IMR-90 (cell line): ENCODE measurements at places on chromosomes 7 and 10. TPM values are rescaled to one million over a fixed set of nuclear protein-coding genes. Genes with fewer than 3 reads are reported as not detected.

C10orf53 gene
- not detected in 2 replicates for total RNA-seq

MRLN gene
- not detected in 2 replicates for total RNA-seq

ST7 gene
- total RNA-seq = 25.3 and 26.0 TPM in 2 replicates

AGMO gene
- not detected in 2 replicates for total RNA-seq

GNGT1 gene
- total RNA-seq = not detected in 2 replicates

NPSR1 gene
- total RNA-seq = not detected in 2 replicates

STEAP4 gene
- total RNA-seq = not detected in 2 replicates

DCLRE1A gene
- 6.3 and 7.8 TPM in 2 replicates for total RNA-seq

GRM3 gene
- not detected in 2 replicates for total RNA-seq

SLC29A3 gene
- 0.72 and 0.83 TPM in 2 replicates for total RNA-seq

C10orf62 gene
- not detected in 2 replicates for total RNA-seq

GRCh38 chr10:34609287-34609940 lies 205.7 kb downstream of the PARD3 start:
- DNase-seq = no peak
- no peaks in the 10 kb centered on the region for H3K36me3 ChIP-seq
- no peaks in the 10 kb centered on the region for H3K27me3 ChIP-seq
- H3K4me3 ChIP-seq = no peak overlapping the region
- H3K27ac ChIP-seq = no peak overlapping the region

DNA sequence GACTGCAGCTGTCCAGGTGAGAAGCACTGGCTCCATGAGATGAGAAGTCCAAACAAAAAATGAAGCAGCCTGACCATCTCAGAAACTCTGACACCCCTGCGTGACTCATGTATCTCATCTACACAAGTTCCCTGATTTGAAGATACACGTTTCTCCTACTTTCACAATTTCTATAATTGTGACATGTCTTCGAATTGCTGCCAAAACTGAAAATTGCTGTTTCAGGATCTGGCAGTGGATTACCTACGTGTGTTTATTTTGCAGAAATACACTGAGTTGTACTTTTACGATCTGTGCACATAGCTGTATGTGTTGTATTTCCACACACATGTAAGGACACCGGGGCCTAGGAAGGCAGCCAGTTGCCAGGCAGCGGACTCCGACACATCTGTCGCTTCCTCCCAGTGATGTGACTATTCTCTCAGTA lies 53.2 kb downstream of the LARP4B start:
- DNase-seq = peak; percentile 52
- H3K36me3 ChIP-seq = peaks cover 29% of the 10 kb centered on the region
- H3K27me3 ChIP-seq = no peaks in the 10 kb centered on the region
- peaks cover 7% of the 10 kb centered on the region for H3K4me1 ChIP-seq
- peak overlapping the region; percentile 2; the same call in 1 of the 2 replicates for H3K27ac ChIP-seq

GRCh38 chr10:130453721-130454542 lies 317.7 kb downstream of the GLRX3 start:
- no peaks in the 10 kb centered on the region for H3K36me3 ChIP-seq
- no peaks in the 10 kb centered on the region for H3K4me1 ChIP-seq
- no peak for DNase-seq
- no peaks in the 10 kb centered on the region for H3K27me3 ChIP-seq

DNA sequence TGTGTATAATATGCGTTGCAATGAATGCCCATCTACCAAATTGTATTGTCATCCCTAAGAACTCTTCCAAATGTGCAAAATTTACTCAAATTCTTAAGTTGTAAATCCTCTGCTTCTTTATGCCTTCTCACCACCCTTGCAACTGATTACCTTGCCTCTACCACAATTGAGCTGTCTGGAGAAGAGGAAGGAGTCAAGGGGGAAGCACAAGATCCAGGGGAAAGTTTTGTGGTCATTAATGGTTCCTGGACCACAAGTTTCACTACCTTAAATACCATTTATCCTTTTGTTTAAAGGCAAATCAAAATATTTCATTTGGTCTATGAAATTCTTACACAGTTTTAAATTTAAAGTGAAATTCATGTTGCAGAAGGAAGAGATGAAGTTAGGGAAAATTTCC lies 16.7 kb downstream of the CRPPA start:
- H3K27me3 ChIP-seq = no peaks in the 10 kb centered on the region

- H3K27me3 ChIP-seq = no peaks in the 10 kb centered on the region
- peaks cover under 1% of the 10 kb centered on the region; the same call in 1 of the 2 replicates for H3K4me1 ChIP-seq
- H3K4me3 ChIP-seq = no peak overlapping the region
- no peaks in the 10 kb centered on the region for H3K36me3 ChIP-seq
These were observed 125.6 kb downstream of the CCDC71L start for GRCh38 chr7:106535234-106535932.

DNA sequence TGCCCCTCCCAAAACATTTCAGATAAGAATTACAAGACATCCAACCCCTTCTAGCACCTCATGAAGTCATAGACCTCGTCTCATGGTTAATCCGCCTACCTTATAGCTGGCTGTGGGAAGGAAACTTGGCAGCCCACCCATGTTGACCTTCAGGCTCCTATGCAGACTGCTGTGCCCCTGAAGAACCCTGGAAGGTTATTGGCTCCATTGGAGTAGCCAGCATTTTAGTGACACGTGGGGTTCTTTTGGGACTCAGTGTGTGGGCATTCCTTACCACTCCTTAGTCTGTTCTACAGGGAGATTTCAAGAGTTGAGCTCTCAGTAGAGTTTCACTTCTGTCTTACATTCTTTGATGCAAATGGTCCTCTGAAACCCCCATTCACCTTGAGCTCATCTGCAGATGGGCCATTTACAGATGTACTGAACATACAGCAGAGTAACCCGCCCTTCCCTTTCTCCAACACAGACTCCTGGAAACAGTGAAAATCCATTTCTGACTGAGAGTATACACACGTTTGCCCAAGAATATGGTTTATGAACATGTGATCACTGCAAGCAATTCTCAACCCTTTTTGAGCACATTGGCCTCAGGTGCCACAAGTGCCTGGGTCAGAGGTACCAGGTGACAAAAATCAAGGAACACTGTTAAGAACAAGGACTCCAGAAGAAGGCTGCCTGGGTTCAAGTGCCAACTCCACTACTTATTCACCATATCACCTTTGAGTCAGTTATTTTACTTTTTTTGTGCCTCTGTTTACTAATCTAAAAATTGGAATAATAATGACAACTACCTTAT lies 54.0 kb upstream of the HECW1 start:
- H3K4me1 ChIP-seq = no peaks in the 10 kb centered on the region
- no peak overlapping the region for H3K4me3 ChIP-seq
- no peaks in the 10 kb centered on the region for H3K36me3 ChIP-seq
- peaks cover 7% of the 10 kb centered on the region; the same call in 1 of the 2 replicates for H3K27me3 ChIP-seq
- DNase-seq = no peak

DNA sequence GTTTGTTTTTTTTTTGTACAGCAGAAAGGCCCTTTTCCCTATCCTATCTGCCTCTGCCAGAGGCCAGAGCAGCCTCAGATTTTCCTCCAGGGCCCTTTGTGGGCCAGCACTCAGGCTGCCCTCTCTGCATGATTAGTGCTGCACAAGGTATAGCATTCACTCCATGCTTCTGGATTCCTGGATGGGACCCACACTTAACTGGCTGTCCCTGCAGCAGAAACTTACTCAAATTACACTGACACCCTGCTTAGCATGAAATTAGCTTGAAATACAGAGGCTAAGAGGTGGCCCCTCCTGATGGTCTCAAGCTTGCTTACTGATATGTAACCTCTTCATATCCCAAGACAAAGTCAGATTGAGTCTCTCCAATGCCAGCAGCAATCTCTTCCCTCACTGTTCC lies 239.3 kb downstream of the SORCS1 start:
- no peak overlapping the region for H3K27ac ChIP-seq
- no peak for DNase-seq
- no peaks in the 10 kb centered on the region for H3K4me1 ChIP-seq
- H3K36me3 ChIP-seq = no peaks in the 10 kb centered on the region

GRCh38 chr7:80273327-80273726 lies 138.7 kb downstream of the GNAI1 start:
- peak; percentile 65 for DNase-seq
- H3K36me3 ChIP-seq = no peaks in the 10 kb centered on the region
- no peak overlapping the region for H3K27ac ChIP-seq
- peaks cover 7% of the 10 kb centered on the region for H3K4me1 ChIP-seq
- peaks cover 4% of the 10 kb centered on the region for H3K27me3 ChIP-seq

DNA sequence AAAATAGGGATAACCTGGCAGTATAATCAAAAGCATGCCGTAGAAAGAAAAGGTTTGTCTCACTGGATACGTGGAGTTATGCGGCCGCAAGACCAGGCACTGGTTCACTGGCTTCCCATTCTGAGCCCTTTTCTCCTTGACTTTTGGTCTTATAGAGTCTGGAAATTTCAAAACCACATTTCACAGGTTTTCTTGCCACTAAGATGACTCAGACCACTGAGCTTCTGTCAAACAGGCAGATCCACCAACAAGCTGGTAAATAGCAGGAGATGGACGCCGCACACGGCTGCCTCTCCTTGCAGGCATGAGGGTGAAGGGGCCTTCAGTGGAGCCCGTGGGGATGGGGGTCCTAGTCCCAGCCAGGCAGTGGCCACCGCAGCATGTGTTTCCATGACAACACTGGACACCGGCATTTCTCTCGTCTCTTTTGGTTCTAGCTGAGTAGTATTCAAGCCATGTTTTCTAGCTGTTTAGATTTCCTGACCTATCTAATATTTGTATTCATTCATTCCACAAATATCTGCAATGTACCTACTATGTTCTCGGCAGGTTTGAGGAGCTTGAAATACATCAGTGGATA lies 55.5 kb downstream of the KLF6 start:
- DNase-seq = peak; percentile 20
- no peaks in the 10 kb centered on the region for H3K36me3 ChIP-seq
- no peak overlapping the region for H3K27ac ChIP-seq
- H3K4me1 ChIP-seq = no peaks in the 10 kb centered on the region
- H3K4me3 ChIP-seq = no peak overlapping the region

DNA sequence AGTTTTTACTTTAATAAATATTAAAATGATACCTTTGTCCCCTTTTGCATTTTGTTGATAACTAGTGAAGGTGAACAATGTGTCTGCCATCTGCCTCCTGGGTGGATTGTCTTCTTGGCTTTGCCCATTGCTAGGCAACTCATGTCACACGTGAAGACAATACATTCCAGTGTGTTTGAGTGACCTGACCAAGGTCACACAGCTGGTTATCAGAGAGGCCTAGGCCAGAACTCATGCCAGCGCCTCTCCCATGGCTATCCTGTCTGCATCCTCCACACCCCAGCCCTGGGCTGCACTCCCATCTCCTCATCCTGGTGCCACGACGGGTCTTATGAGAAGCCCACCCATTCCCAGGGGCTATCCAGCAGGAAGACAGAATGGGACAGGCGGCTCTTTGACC lies 108.7 kb downstream of the PLCE1 start:
- no peak for DNase-seq
- peaks cover 16% of the 10 kb centered on the region for H3K4me1 ChIP-seq
- no peak overlapping the region for H3K27ac ChIP-seq

GRCh38 chr7:80876894-80877414 lies 41.9 kb downstream of the SEMA3C start:
- peaks cover 4% of the 10 kb centered on the region for H3K4me1 ChIP-seq
- DNase-seq = peak; percentile 56
- no peak overlapping the region for H3K27ac ChIP-seq
- H3K4me3 ChIP-seq = no peak overlapping the region
- H3K27me3 ChIP-seq = no peaks in the 10 kb centered on the region

- no peak overlapping the region for H3K27ac ChIP-seq
- peaks cover 38% of the 10 kb centered on the region for H3K27me3 ChIP-seq
- DNase-seq = no peak
- no peaks in the 10 kb centered on the region for H3K36me3 ChIP-seq
- no peaks in the 10 kb centered on the region for H3K4me1 ChIP-seq
These were observed 14.7 kb downstream of the NEUROG3 start for GRCh38 chr10:69558559-69558958.

DNA sequence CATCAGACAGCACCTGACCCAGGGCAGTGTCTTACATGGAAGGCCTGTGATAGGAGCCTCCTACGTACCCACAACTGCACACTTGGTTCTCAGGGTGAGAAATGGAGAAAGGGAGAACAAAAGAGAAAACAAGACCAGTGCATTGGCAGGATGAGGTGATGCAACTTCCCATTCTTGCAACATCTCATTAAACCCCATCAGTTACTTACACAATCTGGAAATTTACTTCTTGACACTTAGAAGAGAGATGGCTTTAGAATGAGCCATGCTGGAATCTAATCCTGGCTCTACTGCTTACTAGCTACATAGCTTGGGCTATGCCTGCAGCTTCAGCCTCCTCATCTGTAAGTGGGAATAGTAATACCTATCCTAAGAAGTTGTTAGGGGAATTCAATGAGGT lies 391.7 kb downstream of the KCNMA1 start:
- H3K36me3 ChIP-seq = no peaks in the 10 kb centered on the region
- peaks cover 16% of the 10 kb centered on the region for H3K4me1 ChIP-seq
- no peak overlapping the region; the same call in 1 of the 2 replicates for H3K27ac ChIP-seq
- no peaks in the 10 kb centered on the region for H3K27me3 ChIP-seq
- H3K4me3 ChIP-seq = no peak overlapping the region

DNA sequence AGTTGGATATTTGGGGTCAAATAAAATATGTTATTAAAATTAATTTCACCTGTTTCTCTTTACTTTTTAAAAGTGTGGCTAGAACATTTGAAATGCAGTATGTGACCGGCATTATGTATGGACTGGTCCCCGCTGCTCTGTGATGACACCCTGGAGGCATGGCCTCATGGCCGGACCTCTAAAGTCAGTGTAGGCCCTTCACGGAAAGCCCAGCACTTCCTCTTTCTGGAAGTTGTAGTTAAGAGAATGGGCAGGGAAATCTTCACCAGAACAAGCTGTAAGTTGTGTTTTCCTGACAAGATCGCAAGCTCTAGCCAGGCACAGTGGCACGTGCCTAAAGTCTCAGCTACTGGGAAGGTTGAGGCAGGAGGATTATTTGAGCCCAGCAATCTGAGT lies 38.3 kb upstream of the SRGN start:
- H3K27me3 ChIP-seq = no peaks in the 10 kb centered on the region
- no peak for DNase-seq
- no peaks in the 10 kb centered on the region for H3K36me3 ChIP-seq
- H3K4me3 ChIP-seq = no peak overlapping the region
- H3K4me1 ChIP-seq = peaks cover 10% of the 10 kb centered on the region
- H3K27ac ChIP-seq = no peak overlapping the region

GRCh38 chr10:45473126-45473525 lies 99.1 kb downstream of the ALOX5 start:
- no peak overlapping the region for H3K4me3 ChIP-seq
- DNase-seq = no peak
- no peak overlapping the region for H3K27ac ChIP-seq
- H3K27me3 ChIP-seq = no peaks in the 10 kb centered on the region

DNA sequence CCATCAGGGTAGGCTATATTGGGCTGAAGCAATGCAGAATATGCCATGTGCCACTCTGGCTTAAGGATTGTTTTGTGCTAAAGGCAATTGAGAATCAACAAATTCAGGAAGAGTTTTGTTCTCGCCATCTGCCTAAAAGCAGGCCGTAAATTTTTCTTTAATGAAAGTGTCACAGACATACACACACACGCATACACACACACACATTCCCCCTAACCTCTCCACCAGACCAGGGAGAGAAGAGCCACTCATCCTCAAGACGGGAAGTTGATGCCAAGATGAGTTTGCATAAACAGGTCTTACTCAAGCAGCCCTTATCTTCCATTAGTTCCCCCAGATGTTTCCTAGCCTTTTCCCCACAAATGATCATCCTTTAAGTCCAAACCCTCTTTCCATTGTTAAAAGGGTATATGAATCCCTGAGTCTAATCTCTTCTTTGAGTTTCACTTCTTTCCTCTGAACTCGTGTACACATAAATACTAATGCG lies 59.6 kb upstream of the TRIM24 start:
- no peak overlapping the region for H3K4me3 ChIP-seq
- no peaks in the 10 kb centered on the region for H3K4me1 ChIP-seq
- DNase-seq = no peak
- no peaks in the 10 kb centered on the region for H3K27me3 ChIP-seq
- H3K36me3 ChIP-seq = no peaks in the 10 kb centered on the region
- H3K27ac ChIP-seq = no peak overlapping the region

- H3K27me3 ChIP-seq = no peaks in the 10 kb centered on the region
- H3K4me1 ChIP-seq = no peaks in the 10 kb centered on the region
- no peak for DNase-seq
- H3K36me3 ChIP-seq = no peaks in the 10 kb centered on the region
- no peak overlapping the region for H3K27ac ChIP-seq
These were observed 15.5 kb downstream of the AMPH start for GRCh38 chr7:38615665-38616064.
